Activated T-cell treated with anti-CD3 and anti-CD28 coated beads for 48 hours (primary cell): ENCODE measurements at places on chromosomes 4 and X.

DNA sequence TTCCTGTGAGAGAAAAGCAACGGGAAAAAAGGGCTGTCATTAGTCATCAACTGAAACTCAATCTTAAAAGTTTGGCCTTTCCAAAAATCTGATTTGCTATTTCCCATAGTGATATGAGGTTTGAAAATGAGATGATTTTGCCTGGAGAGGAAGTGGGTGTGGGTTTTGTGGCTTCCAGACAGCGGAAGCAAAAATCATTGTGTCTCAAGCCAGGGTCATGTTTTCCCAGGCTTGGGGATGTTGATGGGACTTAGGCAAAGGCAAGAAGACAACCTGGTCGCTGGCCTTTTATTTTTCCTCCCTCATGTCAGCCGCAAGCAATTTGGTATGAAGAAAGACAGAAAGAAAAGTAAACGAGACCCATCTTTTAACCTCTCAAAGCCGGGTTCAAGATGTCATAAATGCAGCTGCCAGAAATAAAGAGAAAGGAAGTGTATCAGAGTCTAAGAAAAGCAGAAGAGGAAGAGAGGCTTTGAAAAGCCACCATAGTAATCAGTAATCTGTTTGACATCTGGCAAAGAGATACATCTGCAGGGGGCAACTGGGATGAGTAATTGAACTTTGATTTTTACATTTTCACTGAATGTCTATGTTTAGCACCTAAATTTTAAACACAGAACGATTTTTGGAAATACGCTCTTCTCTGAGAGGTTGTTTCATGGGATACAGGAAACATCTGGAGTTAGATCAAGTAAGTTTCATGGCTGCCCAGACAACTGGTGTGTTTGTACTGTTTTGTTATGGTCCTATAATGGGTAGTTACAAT, 521.6 kb upstream of the SLIT2 start:
- DNase-seq, result no peak

DNA sequence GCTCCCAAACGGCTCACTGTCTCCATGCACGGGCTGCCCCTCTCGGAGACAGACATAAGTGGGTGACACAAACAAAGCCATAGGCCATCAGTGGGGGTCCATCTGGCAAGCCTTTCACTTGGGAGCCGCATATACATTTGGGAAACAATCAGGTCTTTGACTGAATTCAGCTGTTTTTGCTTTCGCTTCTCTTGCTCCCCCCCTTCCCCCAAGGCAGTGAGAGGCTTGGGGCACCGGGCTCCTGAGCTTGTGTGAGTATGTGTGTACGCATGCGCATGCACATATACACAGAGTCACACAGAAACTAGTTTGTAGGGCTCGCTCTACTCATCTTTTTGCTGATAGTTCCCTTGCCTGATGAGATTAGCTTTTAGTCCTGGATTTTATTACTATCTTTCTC, 284.4 kb downstream of the AFF2 start:
- DNase-seq, result no peak

- no peak for DNase-seq
These were observed 372.9 kb downstream of the KLHL13 start for GRCh38 chrX:117743469-117744251.

DNA sequence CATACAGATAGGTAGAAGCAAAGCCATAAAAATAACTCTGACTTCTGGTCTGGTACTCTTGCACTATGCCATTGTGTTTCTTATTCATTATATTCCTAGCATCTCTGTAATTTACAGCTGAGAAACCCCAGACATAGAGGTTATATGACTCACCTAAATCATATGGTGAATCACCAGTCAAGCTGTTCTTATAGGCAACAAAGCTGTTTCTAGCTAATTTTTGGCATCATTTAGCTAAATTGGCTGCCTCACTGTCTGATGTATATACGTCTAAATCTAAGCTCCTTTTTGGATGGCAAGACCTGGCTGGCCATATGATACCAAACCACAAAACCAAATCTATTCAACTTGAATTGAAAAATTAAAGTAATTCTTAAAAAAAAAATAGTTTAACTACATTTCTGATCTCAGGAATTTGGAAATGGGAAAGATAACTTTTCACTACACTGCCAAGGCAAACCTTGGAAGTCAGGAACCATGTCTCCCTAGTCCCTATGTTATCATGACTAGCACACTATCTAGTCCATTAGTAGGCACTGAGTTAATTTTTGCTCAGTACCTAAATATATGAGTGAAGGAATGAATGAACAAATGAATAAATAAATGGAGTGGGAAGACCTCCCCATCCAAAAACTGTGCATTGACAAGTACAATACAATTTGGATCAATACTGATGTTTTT, 41.3 kb upstream of the STAG2 start:
- DNase-seq, result no peak

- no peak for DNase-seq
These were observed 490.9 kb upstream of the INTU start for GRCh38 chr4:127141856-127142255.

GRCh38 chr4:188444500-188444899, 305.3 kb downstream of the TRIML1 start:
- no peak for DNase-seq

DNA sequence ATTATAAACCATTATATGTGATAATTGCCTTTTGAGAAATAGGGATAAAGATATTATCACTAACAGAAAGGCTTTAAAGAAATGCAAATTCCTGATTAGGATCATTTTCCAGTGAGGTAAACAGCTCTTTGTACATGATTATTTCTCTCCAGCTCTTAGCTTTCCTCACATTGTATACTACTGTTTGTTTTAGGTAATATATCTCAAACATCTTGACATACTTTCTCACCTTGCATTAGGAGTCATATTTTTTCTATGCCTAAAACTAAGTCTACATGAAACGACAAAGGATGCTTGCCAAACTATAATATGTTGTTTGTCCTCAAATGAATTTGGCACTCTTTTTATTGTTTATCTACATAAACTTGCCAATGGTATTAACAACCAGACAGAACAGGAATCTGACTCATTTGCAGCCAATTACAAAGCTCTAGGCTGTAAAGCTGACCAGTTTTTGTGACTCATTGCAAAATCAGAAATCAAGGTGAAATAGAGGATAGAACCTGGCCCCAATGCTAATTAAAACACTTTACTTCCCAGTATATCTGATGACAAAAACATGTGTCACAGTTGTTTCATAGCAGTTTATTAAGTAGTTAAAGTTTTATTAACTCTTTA, 107.0 kb downstream of the IQCM start:
- DNase-seq, result no peak

DNA sequence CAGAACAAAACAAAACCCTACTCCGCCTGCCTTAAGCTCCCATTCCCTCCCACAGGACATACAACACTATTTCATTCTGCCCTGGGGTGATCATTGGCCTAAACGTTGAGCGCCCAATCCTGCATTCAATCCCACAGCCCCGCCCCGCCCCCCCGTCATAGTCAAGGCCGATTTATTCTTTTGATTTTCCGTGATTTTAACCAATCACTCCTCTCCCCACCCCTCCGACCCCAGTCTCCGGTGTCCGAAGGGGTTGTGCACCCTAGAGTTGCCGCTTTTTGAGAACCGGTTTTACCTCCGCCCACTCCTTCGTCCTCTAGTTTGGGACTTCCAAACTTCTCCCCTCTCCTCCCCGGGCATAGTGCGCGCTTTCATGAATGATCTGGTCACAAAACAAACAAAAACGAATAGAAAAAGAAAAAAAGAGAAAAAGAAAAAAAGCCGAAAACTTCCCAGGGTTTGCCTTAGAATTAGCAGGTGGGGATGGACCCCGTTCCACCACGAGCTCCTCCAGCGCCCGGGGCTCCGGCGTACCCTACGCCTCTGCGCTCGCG, 446 bp upstream of the UBE2A start:
- no peak for DNase-seq

DNA sequence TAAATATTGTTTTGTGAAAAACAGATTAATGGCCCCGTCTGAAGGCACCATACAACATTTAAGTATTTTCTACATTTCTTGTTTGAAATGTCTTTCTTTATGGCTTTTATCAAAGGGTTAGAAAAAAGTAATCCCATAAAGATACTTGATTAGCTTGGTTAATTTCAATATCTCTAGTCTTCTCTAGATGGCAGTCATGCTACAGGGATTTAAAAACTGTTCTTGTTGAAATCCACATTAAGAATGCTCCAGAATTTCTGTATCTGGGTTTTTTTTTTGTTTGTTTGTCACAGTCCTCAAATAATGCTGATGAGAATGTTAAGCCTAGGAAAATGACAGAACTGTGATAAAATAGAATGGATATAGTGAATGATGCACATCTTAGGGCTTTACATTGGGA, 109.0 kb upstream of the AADAT start:
- DNase-seq, result no peak

- no peak for DNase-seq
These were observed 68.5 kb downstream of the GALNT7 start for GRCh38 chr4:173237152-173237551.

- DNase-seq, result no peak
These were observed 5.4 kb downstream of the RAB28 start for GRCh38 chr4:13478707-13479106.

GRCh38 chr4:170079981-170080380, 9.8 kb downstream of the AADAT start:
- DNase-seq, result no peak

DNA sequence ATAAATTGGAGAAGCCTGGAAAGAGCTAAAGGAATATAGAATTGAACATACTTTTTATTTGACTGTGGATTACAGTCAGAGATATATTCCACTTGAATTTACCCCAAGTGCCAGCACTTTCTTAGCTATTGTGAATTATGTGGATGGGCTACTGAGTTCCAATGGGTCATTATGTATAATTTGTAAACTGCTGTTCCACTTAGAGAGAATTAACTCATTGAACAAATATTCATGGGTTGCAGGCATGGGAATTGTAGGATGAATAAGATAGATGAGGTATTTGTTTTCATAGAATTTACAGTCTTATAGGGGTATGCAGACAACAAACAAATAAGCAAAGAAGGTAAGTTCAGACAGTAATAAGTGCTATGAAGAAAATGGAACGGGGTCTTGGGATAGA, 195.7 kb downstream of the SHROOM3 start:
- no peak for DNase-seq

GRCh38 chrX:57417827-57418226, 131.3 kb downstream of the FAAH2 start:
- DNase-seq, result no peak

DNA sequence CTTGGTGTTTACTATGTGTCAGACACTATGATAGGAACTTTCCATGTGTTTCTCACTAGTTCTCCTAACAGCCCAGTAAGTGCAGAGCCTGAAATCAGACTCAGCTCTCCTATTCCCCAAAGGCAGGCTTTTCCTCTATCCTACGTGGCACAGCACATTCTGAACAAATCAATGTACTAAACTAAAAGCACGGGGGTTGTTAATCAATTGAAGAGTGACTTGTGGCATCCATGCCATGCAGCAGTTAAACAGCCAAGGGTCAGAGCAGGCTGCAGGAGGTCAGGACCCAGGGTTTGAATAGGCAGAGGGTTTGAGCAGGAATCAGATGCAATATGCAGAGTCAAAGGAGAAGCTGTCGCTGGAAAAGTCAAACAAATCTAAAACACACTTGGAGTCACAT, 289.7 kb upstream of the LDB2 start:
- no peak for DNase-seq

GRCh38 chrX:134426281-134426680, 33.7 kb upstream of the HPRT1 start:
- no peak for DNase-seq

- DNase-seq, result no peak
These were observed 33.5 kb upstream of the ESX1 start for GRCh38 chrX:104288269-104288668.

- DNase-seq, result no peak
These were observed 3.1 kb downstream of the PPBP start for GRCh38 chr4:73984736-73985527.

GRCh38 chrX:135688137-135688536, 25.3 kb upstream of the CT45A1 start:
- peak; percentile 29 for DNase-seq

GRCh38 chrX:130174045-130174704, 2.4 kb downstream of the RAB33A start:
- DNase-seq, result no peak

GRCh38 chr4:148435654-148436406, 6.4 kb downstream of the NR3C2 start:
- DNase-seq, result no peak

DNA sequence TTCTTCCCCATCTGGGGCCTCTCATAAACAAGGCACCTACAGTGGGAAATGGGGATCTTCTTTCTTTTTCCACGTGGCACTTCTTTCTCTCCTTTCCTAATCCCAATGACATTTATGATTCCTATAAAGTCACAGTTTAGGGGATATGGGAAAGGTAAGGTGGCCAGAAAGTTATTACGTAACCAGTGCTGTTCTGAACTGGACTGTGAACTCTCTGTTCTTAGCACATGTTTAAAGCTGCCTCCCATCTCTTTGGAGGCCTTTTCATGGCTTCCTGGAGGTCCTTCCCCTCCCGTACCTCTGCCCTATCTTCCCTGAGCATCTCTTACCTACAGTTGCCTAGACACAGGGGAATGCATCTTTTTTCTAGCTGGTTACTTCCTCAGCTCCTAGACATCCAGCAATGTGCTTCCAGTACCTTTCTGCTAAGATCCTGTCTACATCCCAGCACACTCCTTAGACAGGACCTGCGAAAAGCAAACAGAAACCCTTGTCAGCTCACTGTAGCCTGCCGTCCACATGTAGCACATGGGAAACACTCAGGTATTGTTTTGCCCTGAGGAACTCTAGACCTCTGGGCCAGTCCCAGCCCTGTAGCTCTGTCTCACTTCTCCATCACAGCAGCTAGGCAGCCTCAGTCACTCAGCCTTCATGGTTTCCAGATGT, 195.4 kb downstream of the NWD2 start:
- no peak for DNase-seq

GRCh38 chrX:113059714-113060113, 219.1 kb upstream of the AMOT start:
- no peak for DNase-seq

DNA sequence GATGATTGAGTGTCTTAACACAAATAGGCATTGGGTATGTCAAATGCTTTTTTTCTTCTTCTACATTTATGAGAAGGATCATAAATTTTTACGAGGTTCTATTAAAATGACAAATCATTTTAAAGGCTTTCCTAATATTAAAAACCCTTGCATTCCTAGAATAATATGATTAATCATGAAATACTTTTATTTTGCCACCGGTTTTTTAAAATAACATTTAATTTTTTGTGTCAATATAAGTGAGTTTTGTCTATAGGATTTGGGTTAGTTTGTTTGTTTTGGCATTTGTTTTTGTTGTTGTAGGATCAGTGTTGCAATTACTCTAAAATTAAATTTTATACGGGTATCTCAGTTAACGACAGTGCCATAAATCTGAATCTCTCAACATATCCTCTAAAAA, 169.7 kb upstream of the STK26 start:
- DNase-seq, result no peak

GRCh38 chr4:87584222-87584908, 24.0 kb upstream of the DSPP start:
- DNase-seq, result no peak

GRCh38 chrX:3548765-3549391, 164.6 kb downstream of the PRKX start:
- DNase-seq, result no peak
